ENCODE measurements at places on chromosomes 2 and 18. TPM values are rescaled to one million over a fixed set of nuclear protein-coding genes. Genes with fewer than 3 reads are reported as not detected.

DNA sequence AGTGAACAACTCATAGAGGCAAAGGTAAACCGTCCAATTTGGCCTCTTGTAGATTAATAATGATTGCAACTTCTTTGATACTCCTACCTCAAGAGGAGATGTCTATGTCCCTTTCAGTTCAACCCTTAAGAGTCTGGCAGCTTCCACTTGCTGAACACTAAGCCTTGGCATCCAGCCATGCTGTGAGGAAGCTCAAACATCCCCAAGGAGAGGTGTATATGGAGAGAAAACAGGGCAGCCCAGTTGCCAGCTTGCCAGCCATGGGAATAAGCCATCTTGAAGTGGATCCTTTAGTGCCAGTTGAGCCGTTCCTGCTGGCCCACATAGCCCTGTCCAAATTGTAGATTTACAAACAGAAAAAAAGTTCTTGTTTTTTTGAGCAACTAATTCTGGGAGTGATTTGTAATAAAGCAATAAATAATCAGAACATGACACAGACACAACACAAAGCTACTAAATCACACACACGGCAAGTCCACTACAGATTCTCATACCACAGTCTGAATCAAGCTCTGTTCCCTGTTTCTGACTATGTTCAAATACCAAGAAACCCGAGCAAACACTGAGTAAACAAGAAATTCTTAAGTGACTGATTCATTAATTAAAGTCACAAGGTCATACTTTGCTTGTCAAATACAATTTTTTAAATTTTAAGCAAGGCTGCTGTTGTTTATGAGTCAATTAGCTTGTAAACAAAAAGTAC lies 96.1 kb downstream of the PID1 start:
- DNase-seq = no peak

GRCh38 chr2:118340103-118340502 lies 251.8 kb downstream of the INSIG2 start:
- DNase-seq = no peak

The EPB41L3 gene
- 163 TPM for total RNA-seq

GRCh38 chr2:111919794-111920608 lies 21.6 kb downstream of the MERTK start:
- DNase-seq = no peak

The DYSF gene
- 7.9 TPM for total RNA-seq

The HTRA2 gene
- 45.6 TPM for total RNA-seq

- no peak for DNase-seq
Measured at GRCh38 chr2:17749753-17750438, 3.7 kb downstream of the SMC6 start.

- DNase-seq = no peak
Measured at GRCh38 chr2:217858519-217859491, 144.0 kb downstream of the TNS1 start.

The DSEL gene
- 22.4 TPM for total RNA-seq

GRCh38 chr2:30421026-30421603 lies 25.9 kb upstream of the LCLAT1 start:
- DNase-seq = no peak

The MRPS5 gene
- total RNA-seq = 44.5 TPM

DNA sequence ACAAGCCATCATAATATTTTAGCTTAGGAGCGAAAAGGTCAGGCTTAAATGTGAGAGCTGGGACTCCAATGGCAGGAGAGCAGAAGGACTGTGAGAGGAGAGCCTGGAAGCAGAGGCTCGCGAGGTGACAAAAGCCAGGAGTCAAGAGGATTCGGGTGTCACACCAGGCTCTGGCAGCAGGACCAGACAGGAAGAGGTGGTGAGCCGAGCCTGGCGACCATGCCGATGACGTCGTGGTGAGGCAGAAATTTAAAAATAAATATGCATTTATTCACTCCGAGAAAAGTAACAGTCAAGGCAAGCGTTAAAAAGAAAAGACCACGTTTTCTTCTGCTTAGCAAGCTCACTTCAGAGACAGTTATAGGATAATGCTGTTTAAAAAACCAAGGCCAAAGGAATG lies 31.3 kb upstream of the ZNF236 start:
- no peak for DNase-seq

The EVX2 gene
- not detected for total RNA-seq

GRCh38 chr2:143559147-143559546 lies 429.9 kb downstream of the ARHGAP15 start:
- no peak for DNase-seq

GRCh38 chr2:71781695-71782228 lies 328.4 kb downstream of the DYSF start:
- DNase-seq = no peak

- no peak for DNase-seq
Measured at GRCh38 chr2:85399183-85399455, 11.0 kb downstream of the CAPG start.

The DSG1 gene
- total RNA-seq = 0.63 TPM

DNA sequence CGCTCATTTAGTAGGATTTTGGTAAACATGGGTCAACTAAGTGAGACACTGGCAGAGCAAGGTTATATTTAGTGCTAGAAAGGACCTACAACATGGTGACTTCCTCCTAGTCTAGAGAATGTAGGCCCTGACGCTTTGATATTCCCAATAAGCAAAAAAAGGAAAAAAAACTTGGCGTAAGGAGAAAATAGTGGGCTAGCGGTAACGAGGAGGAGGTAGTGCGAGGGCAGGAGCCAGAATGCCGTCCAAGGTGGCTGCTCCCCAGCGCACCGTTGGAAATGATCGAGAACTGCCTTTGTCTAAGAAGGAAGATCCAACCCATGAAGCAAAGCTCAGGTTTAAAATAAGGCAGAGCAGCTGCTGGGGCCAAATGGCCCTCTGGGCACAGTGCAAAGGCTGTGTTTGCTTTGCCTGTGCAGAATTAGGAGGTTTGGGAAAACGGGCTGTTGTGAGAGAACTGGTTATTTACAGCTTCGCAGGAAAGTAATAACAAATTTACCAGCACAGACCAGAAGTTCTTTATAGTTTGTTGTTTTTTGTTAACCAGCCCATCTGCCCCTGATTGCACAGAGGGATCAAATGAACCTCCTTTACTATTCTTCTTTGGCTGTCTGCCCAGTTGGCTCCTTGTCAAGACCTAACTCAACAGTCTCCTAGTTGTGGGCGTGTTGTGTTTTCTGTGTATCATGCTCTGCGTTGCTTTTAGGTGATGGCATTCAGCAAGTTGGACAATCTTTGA lies 86.6 kb downstream of the ITGB1BP1 start:
- DNase-seq = peak; percentile 69

GRCh38 chr2:181072486-181073235 lies 92.3 kb downstream of the UBE2E3 start:
- no peak for DNase-seq

DNA sequence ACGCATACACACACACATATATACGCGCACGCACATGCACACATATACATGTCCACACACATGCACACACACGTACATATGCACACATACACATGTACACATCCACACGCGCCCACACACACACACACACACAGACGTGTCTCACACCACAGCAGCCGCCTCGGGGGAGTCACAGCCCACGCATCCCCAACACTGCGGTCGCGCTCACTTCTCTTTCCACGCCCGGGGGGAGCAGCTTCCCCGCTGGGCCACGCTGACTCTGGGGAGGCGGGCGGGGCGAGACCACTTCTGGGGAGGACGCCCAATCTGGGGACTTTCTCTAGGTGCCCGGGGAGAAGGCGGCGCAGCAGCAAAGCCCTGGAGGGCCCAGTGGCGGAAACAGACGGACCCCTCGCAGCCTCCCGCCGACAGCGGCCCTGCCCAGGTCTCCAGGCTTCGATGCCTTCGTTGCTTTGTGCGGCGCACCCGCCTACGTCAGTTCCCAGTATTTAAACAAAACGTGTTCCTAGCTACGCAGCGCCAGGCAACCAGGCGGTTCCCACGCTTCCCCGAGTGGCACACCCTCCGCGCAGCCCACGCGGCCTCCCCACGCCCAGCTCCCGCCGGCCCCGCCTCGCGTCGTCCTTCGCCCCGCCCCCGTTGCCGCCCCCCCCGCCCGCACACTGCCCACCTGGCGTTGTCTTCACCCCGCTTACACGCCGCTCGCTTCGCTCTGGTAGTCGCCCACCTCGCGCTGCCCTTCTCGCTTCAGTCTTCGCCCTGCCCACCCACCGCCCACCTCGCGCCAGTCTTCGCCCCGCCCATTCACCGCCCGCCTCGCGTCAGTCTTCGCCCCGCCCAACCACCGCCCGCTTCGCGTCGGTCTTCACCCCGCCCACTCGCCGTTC lies 810 bp upstream of the RBFA start:
- DNase-seq = peak; percentile 32

- no peak for DNase-seq
Measured at GRCh38 chr18:51946946-51947345, 393.1 kb upstream of the DCC start.

- DNase-seq = no peak
Measured at GRCh38 chr2:223166983-223167650, 115.1 kb downstream of the KCNE4 start.

The L3MBTL4 gene
- total RNA-seq = 8.2 TPM

The RSAD2 gene
- total RNA-seq = 3.5 TPM

The LYPD6B gene
- not detected for total RNA-seq

DNA sequence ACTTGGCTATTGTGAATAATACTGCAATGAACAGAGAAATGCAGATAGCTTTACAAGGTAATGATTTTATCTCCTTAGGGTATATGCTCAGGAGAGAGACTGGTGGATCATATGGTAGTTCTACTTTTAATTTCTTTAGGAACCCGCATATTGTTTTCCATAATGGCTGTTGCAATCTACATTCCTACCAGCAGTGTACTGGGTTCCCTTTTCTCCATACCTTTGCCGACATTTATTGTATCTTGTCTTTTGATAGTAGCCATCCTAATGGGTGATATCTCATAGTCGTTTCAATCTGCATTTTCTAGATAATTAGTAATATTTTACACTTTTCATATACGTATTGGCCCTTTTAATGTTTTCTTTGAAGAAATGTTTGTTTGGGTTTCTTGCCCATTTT lies 702.9 kb upstream of the ACVR2A start:
- DNase-seq = no peak

DNA sequence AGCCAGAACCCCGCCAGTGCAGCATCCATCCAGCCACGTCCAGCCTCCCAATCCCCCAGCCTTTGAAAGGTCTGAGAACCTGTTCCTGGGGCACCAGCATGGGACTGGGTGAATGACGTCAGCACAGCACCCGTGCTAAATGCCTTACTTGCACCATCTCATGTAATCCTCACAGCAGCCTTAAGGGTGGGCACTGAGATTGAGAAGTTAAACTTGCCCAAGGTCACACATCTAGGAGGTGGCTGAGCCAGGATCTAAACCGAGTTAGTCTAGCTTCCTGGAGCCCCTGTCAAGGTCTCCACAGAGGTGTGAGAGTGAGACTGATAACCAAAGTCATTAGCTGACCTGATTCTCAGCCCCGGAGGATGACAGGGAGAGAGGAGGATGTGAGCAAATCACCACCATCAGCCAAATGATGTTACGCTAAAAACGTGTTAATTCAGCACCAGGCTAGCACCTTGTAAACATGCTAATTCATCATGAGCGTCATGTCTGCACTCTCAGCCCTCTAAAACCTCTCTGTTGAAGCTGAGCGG lies 4.6 kb downstream of the CD8A start:
- DNase-seq = no peak

The CYP1B1 gene
- 143 TPM for total RNA-seq

DNA sequence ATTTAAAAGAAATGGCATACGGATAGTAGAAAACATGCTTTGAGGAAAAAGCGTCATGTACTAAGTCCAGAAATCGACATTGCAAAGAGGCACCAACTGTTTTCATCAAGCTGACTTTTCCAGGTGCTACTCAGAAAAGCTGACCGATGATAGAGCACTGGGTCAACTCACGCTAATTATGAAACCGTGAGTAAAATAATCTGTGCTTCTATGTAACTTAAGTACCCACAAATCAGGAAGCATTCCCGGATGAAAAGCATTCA lies 353 bp upstream of the NUP35 start:
- DNase-seq = no peak

GRCh38 chr2:38056216-38056615 lies 19.7 kb downstream of the CYP1B1 start:
- no peak for DNase-seq

GRCh38 chr2:224211791-224212190 lies 172.7 kb upstream of the SERPINE2 start:
- no peak for DNase-seq

DNA sequence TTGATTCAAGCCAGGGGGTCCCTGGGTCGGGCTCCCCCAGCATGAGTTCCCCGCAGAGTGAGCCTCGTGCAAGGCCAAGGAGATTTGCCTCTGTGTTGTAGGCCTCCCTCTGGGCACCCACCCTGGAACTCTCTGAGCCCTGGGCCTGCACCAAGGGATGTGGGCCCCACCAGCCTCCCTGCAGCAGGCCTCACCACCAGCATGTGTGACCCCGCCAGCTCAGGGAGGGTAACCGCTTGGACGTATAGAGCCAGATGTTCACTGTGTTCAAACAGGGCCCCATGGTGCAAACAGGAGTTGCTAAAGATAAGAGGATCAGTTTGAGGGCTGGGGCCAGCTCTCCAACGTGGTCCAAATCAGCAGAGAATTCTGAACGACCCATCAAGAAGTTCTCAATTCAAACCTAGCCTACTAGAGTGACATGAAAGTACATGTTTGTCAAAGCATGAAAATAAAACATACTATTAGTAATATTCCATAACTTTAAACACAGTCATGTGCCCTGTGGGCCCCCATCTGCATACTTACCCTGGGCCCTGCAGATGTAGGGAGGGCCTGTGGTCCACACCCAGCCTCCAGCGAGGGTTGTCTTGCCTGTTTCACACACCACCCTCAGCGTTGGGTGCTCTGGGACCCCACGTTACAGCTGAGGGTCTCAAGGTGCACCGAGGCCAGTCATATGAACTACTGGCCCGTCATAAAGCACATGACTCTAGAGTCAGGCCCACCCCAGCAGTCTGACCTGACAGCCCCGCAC lies 5.5 kb upstream of the TUBB6 start:
- DNase-seq = peak; percentile 10

The UNC80 gene
- not detected for total RNA-seq

The PPP1R1C gene
- 1.1 TPM for total RNA-seq

DNA sequence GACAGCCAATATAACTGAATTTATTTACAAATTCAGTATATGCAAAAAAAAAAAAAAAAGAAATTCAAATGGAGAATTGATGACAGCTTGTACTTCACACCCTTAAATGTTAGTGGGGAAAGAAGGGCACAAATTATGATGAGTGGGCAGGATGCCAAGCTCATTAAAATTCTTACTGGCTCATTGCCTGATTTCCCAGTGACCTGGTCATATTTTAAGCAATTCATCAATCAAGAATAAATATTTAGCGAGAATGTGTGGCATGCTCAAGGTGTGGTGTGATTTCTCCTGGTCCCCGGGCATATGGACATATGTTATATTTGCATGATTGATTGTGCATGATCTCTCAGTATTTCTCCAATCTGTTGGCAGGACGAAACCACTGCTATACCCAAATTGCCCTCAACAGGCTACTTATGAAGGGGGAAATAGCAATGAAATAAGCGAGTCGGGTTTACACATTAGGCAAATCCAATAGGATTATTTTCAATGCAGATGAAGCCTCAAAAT lies 883.0 kb downstream of the LRRTM4 start:
- DNase-seq = no peak

The TLX2 gene
- not detected for total RNA-seq

The CABYR gene
- total RNA-seq = 2.5 TPM

The TCF23 gene
- not detected for total RNA-seq

Measured in omental fat pad (tissue), 4 donors.